ENCODE measurements at places on chromosomes 1 and 21.

DNA sequence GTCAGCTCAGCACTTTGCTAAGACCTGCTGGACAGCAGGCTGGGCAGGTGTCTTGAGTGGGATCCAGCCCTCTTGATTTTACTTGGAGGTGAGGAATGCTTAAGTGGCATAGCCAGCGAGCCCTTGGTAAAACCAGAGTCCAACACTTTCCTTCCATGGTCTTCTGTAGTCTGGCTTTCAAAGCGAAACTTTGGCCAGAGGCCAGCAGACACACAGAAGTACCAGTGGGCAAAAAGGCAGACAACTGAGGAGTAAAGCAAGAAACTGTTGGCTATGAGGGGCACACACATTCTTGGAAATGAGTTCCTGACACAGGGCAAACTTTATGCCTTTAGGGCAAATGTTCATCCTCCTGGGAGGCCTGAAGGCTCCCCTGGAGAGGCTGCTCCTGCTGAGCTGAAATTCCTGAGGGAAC lies 281.0 kb upstream of the POU3F1 start:
- DNase-seq, result no peak

GRCh38 chr1:103142461-103142860 lies 34.1 kb upstream of the COL11A1 start:
- DNase-seq, result no peak

GRCh38 chr1:46520063-46520911 lies 30.7 kb downstream of the DMBX1 start:
- no peak for DNase-seq

DNA sequence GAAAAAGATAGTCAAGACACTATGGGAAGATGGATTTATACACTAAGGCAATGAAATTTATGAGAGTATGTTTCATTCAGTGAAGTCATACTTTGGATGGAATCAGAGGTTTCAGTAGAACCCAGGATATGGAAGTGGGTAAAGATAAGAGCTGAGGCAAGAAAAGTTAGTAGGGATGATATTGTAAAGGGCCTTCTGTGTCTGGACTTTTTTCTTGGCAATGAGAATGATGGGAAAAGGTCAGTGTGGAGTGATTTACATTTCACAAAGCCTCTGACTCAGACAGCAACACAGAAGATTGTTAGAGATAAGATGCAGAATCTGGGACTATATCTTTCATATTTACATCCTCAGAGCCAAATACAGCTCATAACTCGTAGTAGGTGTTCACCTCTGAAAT lies 32.1 kb downstream of the SH3BGR start:
- DNase-seq, result no peak

DNA sequence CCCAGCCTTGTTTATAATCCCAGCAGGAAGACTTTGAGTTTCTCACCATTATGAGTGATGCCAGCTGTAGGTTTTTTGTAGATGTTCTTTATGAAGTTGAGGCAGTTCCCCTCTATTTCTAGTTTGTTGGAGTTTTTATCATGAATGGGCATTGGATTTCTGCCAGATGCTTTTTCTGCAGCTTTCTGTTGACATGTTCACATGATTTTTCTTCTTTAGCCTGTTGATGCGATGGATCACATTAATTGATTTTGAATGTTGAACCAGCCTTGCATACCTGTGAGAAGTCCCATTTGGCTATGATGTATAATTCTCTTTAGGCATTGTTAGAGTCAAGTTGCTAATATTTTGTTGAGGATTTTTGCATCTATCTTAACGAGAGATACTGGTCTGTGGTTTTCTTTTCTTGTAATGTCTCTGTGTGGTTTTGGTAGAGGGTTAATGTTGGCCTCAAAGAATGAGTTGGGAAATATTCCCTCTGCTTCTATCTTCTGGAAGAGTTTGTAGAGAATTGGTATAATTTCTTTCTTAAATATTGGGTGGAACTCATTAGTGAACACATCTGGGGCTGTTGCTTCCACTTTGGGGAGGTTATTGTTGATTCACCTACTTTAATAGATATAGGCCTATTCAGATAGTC lies 33.2 kb downstream of the ZBTB40 start:
- DNase-seq, result no peak

GRCh38 chr1:223429821-223430220 lies 36.6 kb downstream of the CCDC185 start:
- no peak for DNase-seq

- no peak for DNase-seq
These were observed 1.2 kb downstream of the FGGY start for GRCh38 chr1:59298026-59298583.

DNA sequence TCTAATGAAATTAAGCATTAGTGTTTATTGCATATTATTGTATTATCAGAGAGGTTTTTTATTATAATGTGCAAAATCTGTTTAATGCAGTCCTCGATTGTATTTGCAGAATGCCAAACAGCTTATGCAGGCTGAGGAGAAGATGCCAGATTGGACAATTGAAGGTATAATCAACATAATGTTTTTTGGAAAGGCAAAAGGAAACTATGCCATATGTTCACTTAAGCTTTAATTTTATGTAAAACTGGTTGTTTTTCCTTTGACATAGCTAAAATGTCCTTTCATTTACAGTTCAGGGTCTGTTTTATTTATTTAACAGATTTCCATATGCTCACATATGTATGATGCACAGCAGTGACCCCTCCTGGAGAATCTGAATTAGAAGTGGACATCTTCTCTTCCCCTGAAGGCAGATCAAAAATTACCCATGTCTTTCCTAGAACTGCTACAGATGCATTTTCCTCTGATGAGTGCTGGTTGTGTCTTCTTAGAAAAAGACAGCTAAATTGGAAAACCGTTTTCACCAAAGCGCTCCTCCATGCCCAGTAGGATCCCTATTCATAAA lies 143.5 kb upstream of the USH2A start:
- no peak for DNase-seq

DNA sequence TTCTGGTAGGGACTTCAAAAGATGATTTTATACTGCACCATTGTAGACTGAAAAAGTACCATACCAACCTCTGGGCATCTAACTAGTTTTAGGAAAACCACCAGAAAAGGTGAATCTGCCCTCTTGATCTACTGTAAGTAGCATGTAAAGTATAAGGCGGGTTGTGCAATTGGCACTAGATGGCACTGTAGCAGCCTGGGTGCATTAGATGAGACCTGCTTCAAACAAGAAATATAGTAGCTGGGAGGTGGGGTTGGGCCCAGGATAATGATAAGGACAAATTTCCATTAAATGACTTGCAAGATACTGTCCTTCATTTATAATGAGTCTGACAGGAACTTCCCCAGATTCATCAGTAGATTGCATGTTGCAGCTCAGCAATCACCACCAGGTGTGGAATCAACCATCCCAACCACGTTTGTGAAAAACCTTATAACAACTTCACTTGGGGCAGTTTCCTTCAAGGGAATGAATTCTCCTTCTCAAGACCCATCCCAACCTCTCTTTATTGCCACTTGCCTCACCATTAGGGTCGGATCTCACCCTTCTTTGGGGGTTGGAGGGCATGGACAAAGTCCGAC lies 37.3 kb upstream of the IL10 start:
- peak; percentile 78 for DNase-seq

GRCh38 chr1:26300578-26301275 lies 5.7 kb downstream of the UBXN11 start:
- no peak for DNase-seq

DNA sequence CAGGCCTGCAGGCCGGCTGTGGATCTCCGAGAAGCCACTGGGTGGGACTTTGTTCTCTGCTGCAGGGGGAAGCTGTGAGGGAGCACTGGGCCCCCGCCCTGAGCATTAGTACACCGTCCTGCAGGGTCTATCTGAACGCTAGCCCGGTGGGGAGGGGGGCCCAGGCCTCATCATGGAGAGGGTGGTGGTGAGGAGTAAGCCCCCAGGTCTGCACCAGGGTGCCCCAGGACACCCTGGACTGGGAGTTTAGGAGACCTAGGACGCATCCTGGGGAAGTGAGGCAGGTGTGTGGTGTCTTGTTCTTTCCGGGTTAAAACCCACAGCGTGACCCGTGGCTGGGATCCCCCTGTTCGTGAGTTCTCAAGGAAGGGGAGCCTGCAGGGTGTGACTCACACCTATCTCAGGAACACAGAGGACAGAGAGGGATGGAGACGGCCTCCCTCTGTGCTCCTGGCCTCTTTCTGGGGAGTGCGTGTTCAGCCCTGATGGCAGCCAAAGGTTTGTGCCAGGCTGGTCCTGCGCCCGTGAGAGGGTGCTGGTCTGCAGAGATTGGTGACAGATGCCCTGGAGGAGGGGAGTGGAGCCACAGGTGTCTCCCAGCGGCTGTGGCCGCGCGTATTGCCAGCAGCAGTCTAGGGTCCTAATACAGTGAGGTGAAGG lies 44.8 kb downstream of the AGPAT3 start:
- DNase-seq, result no peak

GRCh38 chr1:234072793-234073192 lies 168.3 kb downstream of the SLC35F3 start:
- DNase-seq, result no peak

GRCh38 chr1:18434041-18434440 lies 46.7 kb upstream of the KLHDC7A start:
- no peak for DNase-seq

DNA sequence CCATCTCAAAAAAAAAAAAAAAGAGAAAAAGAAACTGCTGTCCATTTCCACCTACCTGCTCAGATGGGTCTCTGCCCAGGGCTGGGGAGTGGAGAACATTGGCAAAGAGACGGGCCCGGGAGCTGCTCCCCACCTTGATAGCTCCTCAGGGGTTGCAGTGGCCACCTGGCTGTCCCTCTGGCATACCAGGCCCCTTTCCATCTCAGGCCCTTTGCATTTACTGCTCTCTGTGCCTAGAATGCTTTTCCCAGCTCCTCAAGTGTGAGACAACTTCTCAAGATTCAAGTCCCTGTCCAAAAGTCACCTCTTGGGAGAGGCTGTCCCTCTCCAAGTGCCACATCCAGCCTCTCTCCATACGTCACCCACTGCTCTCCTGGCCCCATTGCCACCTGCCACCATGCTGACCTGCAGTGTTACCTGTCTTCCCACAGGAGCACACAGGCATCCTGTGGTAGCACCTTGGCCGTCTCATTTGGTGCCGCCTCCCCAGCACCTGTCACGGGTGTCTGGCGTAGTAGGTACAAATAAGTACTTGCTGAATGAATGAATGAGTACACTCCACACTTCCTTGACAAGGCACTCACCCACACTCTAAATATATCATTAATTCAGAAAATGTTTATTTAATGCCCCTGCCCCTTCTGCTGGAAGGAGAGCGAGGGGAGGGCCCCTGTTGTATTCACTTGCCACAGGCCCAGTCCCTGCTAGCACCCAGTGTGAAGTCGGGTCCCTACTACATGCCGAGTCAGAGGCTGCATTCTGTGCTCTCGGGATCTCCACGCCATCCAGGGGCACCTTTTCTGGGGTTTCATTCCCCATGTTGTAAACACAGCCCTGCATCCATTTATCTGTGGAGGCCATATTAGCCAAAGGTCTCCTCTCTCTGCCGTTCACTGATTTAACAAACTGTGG lies 48.8 kb downstream of the DISP3 start:
- DNase-seq, result peak; percentile 52

DNA sequence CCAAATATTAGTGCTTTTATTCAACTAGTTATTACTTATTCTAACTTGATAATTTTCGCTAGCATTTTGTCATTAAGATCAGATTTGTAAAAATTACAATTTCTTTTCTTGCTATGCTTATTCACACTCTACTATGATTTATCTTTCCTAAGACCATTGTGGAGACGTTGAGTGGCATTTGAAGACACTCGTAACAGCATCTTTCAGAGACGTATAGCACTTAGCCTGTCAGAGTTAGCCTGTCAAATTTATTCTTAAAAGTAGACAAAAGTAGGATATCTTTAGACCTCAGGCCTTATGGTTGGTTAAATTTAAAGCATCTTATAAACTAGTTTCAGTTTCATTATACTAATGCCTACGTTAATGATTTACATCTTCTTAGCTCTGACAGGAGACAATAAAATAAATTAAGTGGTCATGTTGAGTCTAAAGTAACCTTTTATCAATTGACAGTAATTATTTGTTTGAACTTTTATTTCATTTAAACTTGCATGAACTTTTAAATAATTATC lies 1410.1 kb downstream of the MRPL39 start:
- no peak for DNase-seq

DNA sequence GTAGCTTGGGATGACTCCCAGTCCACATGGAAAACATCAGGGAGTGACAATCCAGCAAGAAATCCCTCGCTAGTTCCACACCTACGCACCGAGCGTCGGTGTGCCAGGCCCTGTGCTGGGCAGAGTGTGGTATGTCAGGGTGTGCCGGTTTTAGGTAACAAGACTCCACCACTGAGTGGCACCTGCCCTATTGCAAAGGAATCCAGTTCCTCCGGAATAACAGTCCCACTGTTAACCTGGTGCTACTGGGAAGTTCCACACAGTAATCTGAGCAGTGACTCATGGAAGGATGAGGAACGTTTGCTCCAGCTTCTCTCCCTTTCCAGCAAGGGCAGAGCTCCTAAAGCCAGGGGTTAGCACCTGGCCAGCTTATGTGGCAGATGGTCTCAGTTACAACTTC lies 14.3 kb downstream of the RNF207 start:
- DNase-seq, result no peak

DNA sequence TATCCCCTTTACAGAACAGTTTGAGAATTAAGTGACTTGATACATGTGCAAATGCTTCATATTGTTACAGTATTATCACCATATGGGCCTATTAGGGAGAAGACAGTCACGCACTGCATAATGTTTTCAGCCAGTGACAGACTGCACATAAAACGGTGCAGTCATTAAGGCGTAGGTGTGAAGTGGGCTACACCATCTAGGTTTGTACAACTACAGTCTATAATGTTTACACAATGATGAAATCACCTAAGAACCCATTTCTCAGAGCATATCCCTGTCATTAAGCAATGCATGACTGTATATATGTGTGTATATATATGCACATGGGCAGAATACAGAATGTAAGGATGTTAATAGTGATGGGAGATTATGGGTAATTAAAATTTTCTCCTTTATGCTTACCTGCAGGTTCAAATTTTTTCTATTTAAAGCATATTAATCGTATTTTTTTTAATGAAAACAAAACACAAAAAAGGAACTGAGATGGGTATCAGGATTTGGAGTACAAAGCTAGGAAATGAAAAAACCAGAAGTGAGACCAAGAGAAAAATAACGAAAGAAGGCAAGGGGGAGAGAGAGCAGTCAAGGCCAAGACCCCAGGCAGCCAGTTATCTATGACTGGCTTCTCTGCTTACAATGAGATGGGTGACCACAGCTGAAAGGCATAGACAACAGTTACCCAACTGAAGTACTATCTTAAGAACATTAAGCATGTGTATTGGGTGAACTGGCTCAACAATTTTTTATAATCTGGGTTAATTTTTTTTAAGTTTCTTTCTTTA lies 122.9 kb upstream of the DAB1 start:
- DNase-seq, result no peak

DNA sequence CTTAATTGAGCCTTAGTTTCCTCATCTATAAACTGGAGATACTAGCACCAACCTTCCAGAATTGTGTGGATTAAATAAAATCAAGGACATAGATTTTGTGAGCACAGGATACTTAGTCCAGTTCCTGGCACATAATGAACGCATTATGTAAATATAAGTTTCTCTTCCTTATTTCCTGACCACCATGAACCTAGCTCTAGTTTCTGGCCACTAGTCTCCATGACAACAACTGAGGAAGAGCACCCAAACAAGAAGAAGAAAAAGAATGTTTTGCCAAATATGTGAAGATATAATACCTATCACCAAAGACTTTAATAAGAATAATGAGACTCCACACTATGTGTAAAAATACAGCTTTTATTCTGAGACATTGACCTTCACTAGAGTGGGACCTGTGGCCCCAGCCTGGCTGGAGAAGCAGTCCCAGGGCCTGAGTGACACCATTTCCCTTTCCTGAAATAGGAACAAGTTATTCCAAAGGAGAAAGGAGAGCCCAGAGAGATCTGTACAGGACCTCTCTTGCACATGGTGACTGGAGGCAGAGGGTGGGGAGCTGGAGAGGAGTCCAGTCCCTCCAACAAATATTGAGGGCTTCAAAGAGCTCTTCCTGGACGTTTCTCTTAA lies 940 bp upstream of the USF1 start:
- DNase-seq, result no peak

All from naive thymus-derived CD8-positive, alpha-beta T cell (primary cell).